ENCODE measurements at places on chromosomes 7 and 10.

DNA sequence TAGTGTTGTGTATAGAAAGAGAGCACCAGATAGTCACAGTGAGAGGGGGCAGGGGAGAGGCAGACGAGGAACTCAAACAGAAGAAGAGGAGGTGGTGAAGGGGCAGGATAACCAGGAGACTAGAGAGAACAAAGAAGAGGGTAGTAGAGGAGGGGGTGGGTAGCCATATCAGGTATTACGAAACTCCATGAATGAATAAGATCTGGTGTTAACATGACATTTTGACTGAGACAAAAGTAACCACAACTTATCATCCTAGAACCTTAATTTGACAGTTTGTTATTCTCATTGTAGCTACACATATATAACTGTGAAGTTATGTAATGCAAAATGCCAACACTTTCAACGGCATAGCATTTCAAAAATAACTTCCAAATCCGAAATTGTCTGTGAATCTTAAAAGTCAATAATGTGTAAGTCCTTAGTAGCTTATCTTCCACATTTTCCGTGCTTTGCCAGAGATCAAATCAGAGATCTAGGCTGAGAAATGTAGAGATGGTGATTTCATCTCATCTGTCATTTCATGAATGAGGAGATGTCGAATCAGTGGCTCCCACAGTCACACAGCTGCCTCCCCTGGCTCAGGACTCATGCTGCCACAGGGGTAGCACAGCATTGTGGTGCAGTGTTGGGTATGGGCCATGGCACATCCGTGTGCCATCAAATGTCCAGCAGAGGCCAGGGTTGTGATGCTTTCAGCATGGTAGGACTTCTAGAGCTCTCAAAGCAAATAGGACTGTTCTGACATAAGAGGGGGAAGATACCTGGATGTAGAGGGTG, 202.1 kb downstream of the HECW1 start:
- no peak for DNase-seq

DNA sequence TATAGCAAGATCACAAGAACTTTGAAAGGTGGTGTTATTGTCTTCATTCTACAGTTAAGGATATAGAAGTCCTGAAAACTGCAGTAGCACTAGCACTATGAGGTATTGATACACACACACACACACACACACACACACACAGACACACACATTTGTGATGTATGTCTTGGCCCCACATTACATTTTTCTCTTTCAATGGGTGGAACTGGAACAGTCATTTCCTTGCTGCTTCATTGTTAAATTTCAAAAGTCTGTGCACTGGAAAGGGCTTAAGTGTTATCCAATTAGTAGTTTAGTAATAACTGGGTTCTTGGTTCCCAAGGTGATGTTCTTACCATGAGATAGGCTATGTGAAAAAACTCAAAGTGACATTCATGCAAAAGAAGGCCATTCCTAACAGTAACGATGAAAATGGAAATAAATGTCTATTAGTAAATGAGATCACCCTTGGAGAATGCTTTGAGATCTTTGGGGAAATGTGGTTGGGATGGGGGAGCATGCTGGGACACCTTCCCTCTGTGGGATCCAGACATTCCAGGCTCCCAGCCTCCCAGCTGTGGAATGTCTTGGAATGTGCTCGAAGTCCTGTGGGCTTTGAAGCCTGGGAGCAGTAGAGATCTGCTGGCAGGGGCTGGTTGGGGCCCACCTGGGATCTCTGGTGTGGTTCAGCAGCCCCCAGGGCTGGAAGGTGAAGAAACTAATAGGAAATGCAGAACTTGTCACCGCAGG, 37.4 kb upstream of the CALD1 start:
- DNase-seq: no peak

DNA sequence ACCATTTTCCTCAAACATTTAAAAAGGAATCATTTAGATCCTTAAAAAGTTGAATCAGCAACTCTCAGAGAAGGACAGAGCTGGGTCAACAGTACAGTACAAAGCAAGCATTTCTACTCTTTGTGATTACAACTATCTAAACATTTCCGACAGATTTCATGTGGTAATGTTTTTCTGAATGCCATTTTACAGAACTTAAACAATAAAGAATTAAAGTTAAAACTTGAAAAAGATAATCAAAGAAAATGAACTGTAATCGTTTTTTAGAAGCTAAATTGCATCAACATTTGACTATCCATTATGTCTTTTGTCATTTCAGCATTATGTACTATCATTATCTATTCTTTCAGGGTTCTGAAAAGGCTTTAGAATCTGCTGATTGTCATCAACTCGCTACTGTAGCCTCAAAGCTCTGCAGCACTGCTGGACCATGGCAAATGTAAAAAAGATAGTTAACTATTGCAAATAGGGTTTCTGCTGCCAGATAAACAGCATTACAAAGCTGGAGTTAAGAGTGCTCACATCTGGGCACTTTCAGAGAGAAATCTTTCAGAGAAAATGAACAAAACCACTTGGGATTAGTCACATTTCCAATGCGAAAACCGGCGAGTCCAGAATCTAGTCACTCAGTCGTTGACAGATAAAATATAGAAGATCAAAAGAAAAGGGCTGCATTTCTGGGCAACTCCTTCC, 160.4 kb upstream of the LAMB4 start:
- no peak for DNase-seq

- no peak for DNase-seq
Measured at GRCh38 chr10:51269821-51270220, 195.5 kb downstream of the PRKG1 start.

DNA sequence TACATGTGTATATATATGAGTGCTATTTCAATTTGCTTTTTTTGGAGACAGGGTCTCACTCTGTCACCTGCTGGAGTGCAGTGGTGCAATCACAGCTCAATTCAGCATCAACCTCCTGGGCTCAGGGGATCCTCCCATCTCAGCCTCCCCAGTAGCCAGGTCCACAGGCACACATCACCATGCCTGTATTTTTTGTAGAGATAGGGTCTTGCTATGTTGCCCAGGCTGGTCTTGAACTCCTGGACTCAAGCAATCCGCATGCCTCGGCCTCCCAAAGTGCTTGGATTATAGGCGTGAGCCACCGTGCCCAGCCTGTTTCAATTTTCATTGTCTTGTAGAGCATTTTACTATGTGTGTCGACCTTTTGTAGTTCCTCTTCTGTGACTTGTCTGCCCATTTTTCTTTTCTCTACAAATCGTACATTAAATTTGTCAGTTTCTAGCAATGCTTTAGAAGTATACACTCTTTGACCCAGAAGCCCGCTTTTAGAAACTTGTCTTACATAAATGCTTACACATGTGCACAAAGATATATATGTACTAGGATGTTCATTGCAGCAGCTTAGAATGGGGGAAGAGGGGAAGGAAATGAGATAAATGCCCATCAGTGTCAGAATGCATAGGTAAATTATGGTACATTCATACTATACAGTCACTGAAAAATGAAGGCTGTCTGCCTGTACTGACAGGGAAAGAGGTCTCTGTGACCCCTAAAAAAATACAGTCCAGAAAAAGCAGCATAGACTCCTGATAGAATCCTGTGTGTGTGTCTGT, 12.2 kb upstream of the RFC2 start:
- DNase-seq: no peak

GRCh38 chr7:12475362-12476063, 71.8 kb upstream of the VWDE start:
- no peak for DNase-seq

GRCh38 chr7:110607050-110607857, 483.7 kb upstream of the LRRN3 start:
- no peak for DNase-seq

Measured in NCI-H1417 treated with DMSO at 0.1 percent for 48 hours (cell line).